ENCODE measurements at places on chromosomes 2 and 18.
A peak's percentile ranks its signal among the peaks of the same experiment; 100 is the strongest.

DNA sequence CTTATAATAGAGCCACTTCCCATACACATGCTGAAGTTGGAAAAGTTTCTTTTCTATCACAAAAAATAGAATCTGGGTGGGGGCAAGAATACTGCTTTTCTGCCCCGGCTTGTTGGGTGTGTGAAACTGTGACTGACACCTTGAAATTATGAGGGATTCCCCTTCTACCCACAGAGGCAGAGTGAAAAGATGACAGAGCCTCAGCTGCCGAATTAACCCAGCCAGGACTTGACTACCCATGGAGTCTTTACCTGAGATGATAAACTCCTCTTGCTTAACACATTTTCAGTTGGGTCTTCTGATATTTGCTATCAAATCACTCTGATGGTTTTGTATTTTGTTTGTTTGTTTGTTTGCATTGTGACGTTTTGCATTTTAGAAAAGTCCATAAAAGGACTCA, 66.0 kb upstream of the PMAIP1 start:
- peak; percentile 57 for ATAC-seq

GRCh38 chr2:40725950-40726349, 274.1 kb upstream of the SLC8A1 start:
- no peak for ATAC-seq

DNA sequence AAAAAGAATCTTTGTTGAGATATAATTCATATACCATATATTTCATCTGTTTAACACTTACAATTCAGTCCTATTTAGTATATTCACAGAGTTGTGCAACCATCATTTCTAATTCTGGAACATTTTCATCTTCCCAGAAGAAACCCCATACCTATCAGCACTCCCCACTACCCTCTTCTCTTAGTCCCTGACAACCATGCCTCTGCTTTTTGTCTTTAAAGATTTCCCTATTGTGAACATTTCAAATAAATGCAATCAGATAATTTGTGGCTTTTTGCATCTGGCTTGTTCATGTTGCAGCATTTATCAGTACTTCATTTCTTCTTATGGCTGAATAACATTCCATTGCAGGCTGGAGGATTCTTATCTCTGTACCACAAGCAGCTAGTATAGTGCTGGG, 305.9 kb upstream of the MEX3C start:
- ATAC-seq = no peak

DNA sequence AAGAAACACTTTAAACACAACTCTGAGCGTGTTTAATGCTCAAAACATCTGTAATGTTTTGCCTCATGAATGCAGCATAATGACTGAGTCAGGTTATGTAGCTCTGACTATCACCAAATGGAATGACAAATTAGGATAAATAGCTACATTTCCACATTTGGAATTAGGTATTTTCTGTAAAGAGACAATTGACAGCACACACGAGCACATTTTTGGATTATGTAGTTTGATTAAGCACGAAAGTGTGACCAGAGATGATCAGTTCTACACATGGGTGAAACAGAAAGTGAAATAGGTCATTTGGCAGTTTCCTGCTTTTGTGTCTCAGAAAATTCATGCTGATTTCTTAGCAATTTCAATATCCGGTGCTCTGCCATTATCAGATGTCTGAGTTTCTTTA, 29.0 kb downstream of the LPIN1 start:
- ATAC-seq = peak; percentile 86

DNA sequence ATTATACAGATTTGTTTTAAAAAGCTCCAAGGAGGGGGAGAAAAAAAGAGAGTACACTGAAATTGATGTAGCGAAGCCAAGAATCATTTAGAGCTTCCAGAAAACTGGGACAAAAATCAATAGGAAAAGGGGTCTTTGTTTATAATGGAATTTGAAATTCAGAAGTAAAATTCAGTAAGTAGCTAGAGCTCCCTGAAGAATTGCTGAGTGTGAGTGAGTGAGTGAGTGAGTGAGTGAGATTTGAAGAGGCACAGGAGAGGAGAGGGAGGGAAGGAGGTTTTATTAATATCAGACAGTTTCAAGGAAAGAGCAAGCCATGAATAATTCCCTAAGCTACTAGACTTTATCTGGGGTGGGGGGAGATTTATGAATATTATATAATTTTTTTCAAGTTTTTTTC, 60.7 kb upstream of the ARHGAP28 start:
- ATAC-seq = no peak

- ATAC-seq = no peak
Observed at GRCh38 chr2:152022090-152022489, 76.8 kb downstream of the CACNB4 start.

DNA sequence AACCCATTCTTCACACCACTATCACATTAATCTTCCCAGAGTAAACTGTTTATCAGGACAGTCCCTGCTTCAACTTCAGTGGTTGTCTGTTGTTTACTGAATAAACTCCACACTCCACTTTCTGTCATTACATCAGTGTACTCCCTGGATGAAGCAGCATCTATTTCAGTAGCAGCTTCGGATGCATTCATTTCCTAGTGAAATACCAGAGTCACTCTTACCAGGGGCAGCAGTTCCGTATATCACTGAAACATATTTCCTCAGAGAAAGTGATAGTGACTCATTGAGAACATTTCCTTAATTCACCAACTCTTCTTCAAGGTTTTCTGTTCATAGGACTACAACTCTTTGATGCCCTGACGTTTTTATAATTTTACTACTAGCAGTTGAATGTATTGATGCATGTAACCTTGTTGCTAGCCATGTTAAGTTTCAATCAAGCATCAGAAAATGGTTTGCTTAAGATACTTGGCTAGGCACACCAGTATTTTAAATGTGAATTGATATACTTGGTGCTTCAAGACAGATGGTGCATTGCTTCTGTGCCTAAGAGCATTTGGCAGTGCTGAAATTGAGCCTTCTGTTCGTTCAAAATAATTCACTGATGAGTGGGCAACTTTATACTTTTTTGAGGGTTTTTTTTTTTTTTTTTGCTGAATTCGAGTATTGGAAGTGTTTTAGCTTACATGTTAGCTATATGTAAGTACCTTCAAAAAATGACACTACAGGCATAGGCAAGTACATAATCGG, 92.3 kb downstream of the UBE2E3 start:
- ATAC-seq = no peak

DNA sequence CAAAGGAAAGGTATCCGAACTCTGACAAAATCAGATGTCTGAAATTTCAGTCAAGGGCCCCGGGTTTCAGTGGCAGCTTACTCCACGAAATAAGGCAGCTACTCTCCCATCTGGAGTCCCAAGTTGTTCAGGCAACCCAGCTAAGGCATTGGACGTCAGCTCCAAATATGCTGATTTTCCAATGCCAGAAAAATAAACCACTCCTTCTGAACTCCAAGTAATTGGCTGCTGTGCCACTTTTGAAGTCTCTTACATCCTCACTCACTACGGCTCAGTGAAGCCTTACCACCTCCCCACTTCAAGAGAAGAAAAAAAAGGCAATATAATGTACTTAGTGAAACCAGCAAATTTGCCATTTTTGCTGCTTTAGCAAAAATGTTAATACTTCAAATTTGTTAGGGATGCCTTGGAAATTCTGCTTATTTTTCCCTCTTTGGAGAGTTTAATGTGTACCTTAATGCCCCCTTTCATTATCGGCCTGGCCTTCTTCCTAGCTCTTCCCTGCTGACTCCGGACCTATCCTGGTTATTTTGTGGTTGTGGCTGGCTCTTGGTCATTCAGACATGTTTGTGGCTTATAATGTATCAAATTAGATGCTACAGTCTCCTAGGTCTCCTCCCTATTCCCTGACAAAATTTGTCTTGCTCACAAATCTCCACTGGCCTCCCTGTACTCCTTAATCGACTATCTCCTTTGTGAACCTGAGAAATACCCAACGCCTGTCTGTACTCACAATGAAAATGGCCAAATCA, 589.2 kb upstream of the ZEB2 start:
- no peak for ATAC-seq

GRCh38 chr2:174623106-174623637, 25.6 kb upstream of the WIPF1 start:
- ATAC-seq = no peak

DNA sequence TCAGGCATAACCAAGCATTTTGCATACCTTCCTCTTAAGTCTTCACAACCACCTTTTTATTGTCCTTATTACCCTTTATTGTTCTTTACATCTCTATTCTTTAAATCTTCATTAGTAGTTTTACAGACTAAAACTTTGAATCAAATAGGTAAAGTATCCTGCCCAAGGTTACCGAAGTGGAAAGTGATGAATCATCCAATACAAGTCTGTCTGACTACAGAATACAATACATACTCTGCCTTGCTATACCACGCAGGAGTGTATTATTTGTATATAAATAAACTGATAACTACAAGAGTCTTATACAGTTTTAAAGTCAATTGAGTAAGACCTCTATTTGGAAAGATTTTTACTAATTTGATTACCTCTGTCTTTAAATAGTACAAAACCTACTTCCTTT, 196.0 kb downstream of the ZEB2 start:
- ATAC-seq = peak; percentile 52

GRCh38 chr2:23249348-23249747, 135.6 kb upstream of the KLHL29 start:
- ATAC-seq = no peak

DNA sequence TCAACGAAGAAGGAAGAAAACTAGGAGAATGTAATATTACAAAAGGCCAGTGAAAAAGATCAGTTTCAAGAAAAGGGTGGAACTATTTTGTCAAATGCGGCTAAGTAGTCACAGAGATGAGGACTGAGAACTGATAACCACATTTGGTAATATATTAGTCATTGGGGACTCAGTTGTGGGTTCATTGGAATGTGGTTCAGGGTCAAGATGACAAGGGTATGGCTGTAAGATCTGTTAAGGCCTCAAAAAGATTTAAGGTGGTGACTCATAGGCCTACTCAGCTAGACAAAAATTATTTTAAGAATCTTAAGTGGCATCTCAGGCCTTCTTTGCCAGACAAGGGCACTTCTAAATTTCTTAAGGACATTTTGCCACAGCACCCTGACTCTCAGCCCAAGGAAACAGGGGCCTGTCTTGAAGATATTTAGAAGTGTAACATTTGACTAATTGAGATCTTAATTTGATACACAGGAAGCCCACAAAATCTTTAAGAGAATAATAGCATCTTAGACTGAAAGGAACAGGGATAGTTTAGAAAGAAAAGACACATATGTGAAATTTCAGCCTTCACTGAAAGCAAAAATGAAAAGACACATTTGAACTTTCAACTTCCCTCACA, 81.3 kb downstream of the STRADB start:
- ATAC-seq = peak; percentile 99

DNA sequence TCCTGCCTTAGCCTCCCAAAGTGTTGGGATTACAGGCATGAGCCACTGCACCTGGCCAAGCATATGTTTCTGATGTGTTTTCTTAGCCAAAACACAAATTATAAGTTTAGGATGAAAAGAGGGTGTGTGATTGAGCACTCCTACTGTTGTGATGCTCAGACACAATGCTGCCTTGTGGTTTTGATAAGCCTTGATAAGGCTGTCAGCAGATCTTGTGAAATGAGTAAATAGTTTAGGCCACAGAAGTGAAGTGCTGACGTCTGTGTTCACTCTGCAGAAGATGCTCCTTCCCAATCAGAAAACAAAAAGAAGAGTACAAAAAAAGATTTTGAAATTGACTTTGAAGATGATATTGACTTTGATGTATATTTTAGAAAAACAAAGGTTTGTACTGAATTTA, 24.3 kb downstream of the NCAPH start:
- ATAC-seq = peak; percentile 96

DNA sequence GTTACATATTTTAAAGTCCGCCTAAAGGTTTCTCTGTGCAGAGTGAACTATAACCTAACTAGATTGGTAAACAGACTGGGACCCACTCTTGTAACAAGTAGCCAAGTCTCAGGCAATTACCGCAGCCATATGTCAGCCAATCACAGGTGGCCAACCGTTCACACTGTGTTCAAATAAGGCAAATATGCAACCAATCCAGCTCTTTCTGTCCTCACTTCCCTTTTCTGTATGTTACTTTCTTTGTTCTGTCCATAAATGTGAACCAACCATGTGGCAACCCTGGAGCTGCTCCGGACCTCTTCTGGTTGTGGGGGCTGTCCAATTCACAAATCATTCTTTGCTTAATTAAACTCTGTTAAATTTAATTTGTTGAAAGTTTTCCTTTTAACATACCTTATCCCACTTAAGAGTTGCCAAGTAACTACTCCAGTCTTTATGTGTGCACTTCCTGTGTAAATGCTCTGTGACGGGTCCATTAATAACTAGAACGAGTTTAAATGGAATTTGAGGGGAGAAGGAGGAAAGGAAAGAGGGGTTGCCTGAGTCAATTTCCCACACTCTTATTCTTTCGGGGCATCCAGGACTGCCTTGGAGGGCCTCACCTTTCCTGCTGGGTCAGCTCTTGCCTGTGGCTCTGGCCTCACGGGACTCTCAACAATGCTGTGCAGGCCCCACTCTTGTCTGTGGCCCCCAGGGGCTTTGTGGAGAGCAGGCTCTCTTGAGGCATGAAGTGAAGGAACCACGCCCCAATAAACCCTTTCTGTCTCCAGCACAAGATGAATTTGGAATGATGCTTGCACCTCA, 6.6 kb upstream of the RPL37A start:
- no peak for ATAC-seq

DNA sequence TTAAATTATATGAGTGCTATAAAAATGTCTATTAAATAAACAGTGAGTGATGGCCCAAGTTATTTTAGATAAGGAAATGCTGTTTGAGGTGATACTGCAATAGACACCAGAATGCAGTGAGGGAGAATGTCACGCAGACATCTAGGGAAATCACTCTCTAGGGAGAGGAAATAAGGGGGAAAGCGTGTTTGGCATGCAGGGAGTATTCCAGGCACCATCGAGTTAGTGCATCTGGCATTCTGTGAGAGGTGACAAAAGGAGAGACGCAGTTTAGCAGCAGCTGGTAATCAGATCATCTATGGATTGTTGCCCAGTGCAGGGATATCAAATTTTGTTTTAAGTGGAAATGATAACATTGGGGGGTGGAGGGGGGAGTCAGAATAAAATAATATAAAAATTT, 175.4 kb upstream of the NETO1 start:
- no peak for ATAC-seq

- ATAC-seq = peak; percentile 87
Observed at GRCh38 chr2:37196320-37197195, at the start of gene CEBPZOS. CEBPZOS (plus strand) TSS chr2:37196496; CDS start chr2:37199705, 3,209 bp downstream.

DNA sequence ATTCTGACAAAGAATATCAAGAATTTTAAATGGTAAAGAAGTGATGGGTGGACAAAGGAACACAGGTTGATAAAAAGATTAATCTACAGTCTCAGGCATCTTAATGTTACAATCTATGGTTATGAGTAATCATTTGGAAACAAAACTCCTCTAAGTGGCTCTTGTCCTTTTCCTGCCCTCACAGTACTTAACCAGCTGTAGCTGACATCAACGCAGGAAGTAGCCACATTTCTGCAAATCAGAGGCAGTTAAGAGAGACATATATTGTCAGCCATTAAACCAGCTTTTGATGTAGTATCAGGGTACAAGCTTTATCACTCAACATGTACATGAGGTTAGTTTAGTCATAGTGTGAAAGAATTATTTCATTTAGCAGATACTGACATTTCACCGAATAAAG, 244.6 kb downstream of the NR4A2 start:
- ATAC-seq = no peak

Measured in activated CD4-positive, CD25-positive, alpha-beta regulatory T cell treated with anti-CD3 and anti-CD28 coated beads, Interleukin-2, amount 50 U/mL, for 24 hours (primary cell).